ENCODE measurements at places on chromosomes 11 and 22.

- DNase-seq = no peak
These were observed 41.0 kb downstream of the TMPRSS5 start for GRCh38 chr11:113664981-113665710.

DNA sequence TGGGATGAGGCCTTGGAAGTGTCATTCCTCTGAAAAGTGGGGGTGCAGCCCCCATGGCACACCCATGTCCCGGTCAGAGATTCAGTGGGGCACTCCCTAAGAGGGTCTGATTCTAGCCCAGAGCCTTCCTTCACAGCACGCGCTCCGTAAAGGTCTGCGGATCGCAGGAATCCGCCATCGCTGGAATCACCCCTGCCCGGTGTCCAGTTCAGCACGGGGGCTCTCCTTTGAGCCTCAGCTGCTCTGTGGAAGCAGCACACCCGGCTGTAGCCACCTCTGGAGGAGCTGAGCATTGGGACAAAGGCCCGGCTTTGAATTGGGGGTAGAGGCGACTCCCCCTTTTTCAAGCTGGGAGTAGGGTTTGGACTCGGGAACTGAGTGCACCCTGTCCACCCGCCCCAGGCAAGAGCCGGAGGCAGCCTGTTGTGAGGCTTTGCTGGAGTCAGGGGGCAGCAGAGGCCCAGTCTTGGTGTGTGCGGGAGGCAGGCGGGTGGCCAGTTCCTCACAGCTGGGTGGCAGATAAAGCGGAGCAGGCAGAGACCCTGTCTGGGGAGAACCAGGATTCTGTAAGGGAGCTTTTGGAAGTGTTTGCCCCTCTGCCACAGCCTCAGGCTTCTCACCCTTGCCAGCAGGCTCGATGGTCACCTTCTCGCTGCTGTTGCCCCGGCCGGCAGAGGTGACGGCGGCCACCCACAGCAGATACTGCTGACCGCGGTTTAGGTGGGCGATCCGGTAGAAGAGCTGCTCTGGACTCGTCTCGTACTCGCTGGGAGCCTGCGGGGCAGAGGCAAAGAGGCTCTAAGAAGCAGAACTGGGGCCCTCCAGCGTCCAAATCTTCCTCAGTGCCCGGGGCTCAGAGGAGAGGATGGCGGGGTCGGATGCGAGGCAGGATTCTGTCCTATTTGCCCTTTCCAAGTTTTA lies 115.9 kb downstream of the CEP164 start:
- DNase-seq = peak; percentile 53

DNA sequence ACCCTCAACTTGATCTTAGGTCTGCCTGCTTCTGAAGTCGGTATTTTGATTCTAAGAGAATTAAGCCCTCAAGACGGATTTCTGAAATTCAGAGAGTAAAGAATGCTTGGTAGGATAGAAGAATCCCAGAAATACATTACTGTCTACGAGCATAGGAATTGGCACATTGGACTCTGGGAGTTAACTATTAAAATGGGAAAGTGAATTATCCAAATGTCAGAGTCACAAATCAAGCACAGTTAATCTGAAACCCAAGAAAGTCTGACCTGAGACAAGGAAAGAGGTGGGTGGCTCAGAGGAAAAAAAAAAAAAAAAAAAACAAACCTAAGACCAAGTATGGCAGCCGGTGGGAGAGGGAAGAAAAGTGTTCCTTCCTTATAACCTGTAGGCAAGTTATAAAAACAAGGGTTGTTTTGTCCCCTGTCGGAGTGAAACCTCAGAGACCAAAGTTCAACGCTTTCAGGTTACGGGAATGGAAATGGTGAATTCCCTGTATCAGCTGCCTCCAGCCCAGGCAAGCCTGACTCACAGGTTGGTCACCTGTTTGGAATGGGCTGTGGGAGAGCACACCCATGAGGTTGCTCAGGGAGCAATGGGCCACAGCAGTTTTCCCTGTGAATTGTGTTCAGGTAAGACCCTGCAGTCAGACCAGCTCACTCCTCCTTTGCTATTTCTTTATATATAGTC lies 139.0 kb downstream of the ETS1 start:
- DNase-seq = no peak

DNA sequence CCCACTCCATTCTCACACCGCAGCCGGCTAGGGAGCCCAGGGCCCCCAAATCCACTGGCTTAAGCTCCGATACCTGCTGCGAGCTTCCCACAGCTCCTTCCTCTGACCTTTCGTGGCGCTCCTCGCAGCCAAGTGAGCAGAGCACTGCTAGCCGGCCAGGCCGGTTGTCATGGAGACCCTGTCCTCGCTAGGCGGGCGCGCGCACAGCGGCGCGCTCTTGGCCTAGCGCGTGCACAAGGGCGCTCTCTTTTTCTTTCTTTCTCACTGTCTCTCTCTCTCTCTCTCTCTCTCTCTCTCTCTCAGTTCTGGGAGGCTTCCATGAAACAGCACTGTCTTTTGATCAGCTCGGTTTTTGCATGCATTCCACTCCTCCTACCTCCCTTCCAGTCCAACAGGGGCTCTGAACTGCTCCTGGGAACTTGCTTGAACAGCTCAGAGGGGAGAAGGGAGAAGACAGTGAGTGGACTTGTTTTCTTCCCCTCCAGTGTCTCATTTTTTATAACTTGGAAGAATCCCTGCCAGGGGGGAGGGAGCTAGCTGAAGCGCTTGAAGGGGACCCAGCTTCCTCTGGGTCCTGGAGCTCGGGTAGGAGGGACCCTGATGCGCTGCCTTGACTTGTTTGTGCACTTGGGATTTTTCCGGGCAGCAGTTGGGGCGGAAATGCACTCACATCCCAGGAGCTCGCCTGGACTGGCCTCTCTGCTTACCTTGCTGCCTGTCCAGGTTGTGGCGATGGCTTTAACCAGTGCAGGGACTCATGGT lies 100.3 kb upstream of the AKIP1 start:
- DNase-seq = no peak

- peak; percentile 79 for DNase-seq
These were observed 13.0 kb upstream of the SLC39A13 start for GRCh38 chr11:47395223-47396048.

- DNase-seq = no peak
These were observed 16.9 kb downstream of the TSPAN4 start for GRCh38 chr11:859394-860131.

DNA sequence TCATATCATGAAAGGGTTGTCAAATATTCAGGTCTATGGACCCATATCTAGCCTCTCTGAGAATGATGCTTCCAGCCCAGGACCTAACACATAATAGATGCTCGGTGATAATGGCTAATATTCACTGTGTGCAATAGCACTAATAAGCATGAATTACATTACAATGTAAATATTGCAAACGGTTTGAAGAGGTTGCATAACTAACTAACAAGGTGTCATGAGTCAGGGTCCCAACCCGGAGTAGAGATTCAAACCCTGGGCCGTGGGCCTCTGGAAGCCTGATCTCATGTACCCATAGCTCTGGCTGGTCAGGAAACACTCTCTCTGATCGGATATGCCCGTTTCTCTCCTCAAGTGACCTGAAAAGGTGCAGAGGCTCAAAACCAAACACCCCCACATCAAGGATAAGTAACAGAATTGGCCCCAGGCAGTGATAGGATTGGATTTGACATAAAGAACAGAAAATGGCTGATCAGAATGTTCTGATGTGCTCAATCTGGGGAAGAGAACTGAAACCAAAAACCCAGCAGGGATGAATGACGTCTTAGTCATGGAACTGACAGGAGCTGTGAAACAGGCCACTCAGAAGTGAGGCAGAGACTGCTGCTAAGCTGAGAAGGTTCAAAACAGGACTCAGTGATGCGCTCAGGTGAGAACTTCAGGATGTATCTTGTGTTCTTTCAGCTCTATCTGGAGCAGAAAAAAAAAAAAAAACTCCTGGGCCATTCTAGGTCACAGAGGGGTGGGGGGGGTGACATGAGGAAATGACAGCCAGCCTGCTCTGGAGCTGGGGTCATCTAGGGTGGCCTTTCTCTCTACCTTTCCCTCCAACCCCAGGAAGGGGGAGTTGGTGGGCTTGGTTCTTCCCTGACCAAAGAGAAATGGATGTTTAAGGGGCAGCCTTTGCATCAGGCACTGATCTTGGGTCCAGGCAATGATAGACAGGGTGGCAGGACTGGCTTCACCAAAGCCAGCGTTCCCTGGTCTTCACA lies 6.6 kb upstream of the KCTD17 start:
- no peak for DNase-seq

DNA sequence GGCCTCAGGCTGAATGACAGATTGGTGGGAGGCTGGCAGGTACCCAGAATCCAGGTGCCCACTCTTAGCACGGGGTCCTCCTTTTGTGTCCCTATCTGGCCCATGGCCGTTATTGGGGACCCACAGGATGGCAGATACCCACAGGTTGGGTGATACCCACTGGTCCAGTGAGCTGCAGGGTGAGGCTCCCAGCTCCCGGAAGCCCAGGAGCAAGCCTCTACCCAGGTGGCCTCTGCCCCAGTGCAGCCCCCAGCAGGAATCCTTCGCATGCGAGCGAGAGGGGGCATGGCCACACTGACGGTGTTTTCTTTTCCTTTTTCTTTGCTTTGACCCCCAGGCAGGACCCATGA lies 116.1 kb downstream of the PHF21B start:
- DNase-seq = no peak

- DNase-seq = peak; percentile 50
These were observed 178.6 kb downstream of the MIAT start for GRCh38 chr22:26835929-26836528.

DNA sequence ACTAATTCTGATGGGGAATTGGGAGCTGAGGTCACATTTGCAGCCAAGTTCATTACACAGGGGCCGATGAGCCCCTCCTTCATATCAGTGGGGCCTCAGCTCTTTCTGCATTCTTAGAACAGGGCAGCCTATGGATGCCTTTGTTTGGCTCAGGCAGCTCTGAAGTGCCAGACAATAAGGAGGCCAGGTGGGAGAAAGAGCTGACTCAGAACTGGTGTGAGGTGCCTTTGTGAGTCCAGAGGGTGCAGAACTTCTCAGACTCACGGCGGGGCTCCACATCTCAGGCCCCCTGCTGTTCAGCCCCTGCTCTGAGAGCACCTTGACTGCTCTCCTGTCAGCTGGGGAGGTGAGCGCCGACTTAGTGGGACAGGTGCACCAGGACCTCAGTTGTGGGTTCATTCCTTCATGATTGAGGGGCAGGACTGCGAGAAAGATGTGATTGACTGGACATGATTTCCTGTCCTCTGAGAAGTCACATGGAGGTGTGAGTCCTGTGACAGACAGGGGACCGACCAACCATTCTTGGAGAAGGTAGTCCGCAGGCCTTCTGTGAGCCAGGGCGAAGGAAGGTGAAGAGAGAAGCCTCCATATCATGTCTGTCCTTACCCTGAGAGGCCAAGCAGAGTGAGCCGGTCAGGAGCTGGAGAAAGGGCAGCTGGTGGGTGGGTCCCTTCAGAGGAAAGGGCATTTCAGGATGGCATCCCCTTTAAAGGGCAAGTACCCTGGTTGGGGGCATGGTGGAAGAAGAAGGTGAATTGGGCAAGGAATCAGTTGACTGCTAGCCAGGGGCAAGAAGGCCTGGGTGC lies 245.0 kb upstream of the TBCEL start:
- DNase-seq = no peak
